ENCODE measurements at places on chromosomes 4 and X. TPM values are rescaled to one million over a fixed set of nuclear protein-coding genes. Genes with fewer than 3 reads are reported as not detected.

DNA sequence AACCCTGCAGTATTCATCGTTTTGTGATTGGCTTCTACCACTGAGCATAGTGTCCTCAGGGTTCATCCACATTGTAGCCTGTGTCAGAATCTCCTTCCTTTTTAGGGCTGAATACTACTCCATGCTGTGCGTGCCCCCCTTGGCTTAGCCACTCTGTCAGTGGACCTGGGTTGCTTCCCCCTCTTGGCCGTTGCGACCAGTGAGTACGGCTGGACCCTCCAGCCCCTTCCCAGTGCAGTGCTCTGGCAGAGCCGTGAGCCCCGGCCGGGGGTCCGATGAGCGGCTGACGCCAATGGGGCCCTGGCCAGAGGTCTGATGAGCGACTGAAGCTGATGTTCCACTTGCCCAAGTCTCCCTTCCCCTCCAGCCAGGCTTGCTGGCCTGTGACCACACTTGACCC lies 6.9 kb downstream of the BLOC1S4 start:
- no peak for DNase-seq
- H3K4me3 ChIP-seq, result no peak overlapping the region
- peaks cover 15% of the 10 kb centered on the region for H3K4me1 ChIP-seq
- H3K27ac ChIP-seq, result no peak overlapping the region

Gene AFM
- not detected for total RNA-seq

DNA sequence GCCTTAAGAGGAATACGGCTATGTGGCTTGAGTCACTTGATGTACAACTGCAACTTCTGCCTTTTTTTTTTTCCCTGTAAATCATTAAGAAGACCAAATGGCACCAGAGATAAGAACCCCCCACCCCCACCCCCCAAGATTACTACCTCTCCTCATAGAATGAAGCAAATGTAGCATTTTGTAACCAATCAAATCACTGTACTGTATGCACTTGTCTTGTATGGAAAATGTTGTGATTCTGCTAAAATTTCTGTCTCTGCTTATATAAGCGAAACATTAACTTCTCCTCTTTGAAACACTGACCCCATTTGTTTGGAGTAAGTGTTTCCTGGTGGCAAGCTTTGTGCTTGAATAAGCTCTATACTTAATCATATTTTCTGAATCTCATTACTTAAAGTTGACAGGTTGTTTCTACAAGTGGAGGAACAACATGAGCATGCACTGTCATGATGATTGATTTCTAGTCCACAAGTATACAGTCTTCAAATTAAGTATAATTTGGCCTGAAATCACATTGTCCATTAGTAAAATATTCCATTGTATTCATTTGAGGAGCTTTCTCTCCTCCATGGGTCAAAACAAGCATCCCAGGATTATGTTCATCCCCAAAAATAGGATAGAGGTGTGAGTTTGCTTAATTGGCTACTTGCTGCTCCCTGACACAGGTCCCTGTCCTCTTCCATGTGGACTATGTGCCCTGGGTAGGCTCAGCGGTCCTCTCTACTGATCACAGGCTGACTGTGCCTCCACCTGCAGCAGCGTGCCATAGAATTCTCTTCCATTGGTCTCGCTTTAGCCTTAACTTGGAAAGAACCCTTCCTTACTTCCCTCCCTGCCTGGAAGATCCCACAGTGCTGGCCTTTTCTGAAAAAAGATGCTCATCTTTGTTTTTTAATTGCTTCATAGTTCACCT lies 104.0 kb upstream of the BMP2K start:
- DNase-seq, result no peak
- peaks cover 3% of the 10 kb centered on the region for H3K4me1 ChIP-seq
- no peaks in the 10 kb centered on the region for H3K27me3 ChIP-seq
- H3K4me3 ChIP-seq, result no peak overlapping the region
- no peaks in the 10 kb centered on the region for H3K36me3 ChIP-seq

DNA sequence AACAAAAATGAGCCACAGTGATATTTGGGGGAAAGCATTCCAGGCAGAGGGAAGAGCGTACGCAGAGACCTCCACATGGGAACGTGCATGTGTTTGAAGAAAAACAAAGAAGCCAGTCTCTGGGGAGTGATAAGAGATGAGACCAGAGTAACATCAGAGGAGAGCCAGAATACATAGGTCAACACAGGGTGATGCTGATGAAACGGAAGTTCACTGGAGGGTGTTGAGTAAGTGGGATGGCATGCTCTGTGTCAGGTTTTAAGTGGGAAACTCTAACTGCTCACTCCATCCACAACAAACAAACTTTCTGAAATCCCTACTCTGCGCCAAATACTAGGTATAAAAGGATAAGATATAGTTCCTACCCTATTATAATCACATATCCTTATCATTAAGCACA lies 110.0 kb downstream of the ARHGAP6 start:
- H3K36me3 ChIP-seq, result no peaks in the 10 kb centered on the region
- H3K27me3 ChIP-seq, result no peaks in the 10 kb centered on the region
- H3K27ac ChIP-seq, result no peak overlapping the region

Gene COL4A5
- total RNA-seq, result 389 TPM

GRCh38 chr4:149113804-149114430 lies 671.7 kb upstream of the NR3C2 start:
- no peaks in the 10 kb centered on the region for H3K27me3 ChIP-seq
- H3K4me3 ChIP-seq, result no peak overlapping the region
- no peak overlapping the region for H3K27ac ChIP-seq
- no peak for DNase-seq
- H3K36me3 ChIP-seq, result no peaks in the 10 kb centered on the region

GRCh38 chr4:177862541-177863176 lies 420.4 kb upstream of the AGA start:
- H3K4me3 ChIP-seq, result no peak overlapping the region
- no peak overlapping the region for H3K27ac ChIP-seq
- no peaks in the 10 kb centered on the region for H3K36me3 ChIP-seq

GRCh38 chr4:144223661-144224060 lies 83.1 kb upstream of the GYPA start:
- H3K27me3 ChIP-seq, result no peaks in the 10 kb centered on the region
- DNase-seq, result no peak
- peaks cover 5% of the 10 kb centered on the region for H3K4me1 ChIP-seq
- no peaks in the 10 kb centered on the region for H3K36me3 ChIP-seq
- H3K27ac ChIP-seq, result no peak overlapping the region
- H3K4me3 ChIP-seq, result no peak overlapping the region

GRCh38 chrX:104330966-104331365 lies 76.2 kb upstream of the ESX1 start:
- no peak overlapping the region for H3K4me3 ChIP-seq
- H3K4me1 ChIP-seq, result no peaks in the 10 kb centered on the region
- H3K27me3 ChIP-seq, result no peaks in the 10 kb centered on the region
- no peaks in the 10 kb centered on the region for H3K36me3 ChIP-seq
- DNase-seq, result no peak

Gene DIPK2B
- not detected for total RNA-seq

DNA sequence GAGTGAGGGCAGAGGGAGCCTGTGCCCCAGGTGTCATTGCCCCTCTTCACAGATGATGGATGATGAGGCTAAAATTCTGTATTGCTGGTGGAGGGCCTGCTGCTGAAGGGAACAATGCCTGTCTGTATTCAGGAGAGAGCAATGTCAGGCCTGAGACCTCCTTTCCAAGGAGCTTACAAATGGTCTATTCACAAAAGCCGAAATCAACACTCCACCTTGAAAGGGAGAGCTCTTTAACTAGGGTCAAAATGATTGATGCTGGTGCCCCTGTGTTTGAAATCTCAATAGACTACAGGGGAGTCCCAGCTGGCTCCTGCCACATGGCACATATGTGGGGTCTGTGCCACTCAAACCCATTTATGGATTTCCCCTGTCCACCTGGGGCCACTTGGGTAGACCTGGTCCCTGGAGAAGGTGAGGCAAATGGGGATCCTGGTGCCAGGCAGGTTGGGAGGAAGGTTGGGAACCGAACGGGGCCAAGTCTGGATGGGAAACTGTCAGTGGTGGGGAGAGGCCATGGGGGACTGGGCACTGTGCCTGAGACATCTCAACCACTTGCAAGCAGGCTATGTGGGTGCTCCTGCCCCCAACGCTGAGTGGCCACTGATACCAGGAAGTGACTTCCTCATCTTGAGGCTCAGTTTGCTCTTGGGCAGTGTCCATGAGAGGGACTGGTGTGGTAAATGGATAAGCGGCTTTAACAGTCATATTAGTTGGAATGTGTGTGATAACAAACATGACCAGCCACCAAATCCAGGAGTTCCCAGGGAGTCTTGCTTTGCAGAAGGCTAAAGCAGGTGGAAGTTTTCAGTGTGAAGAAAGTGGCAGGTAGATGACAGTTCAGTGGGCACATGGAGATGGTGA lies 223.8 kb upstream of the PSAPL1 start:
- H3K4me3 ChIP-seq, result no peak overlapping the region
- H3K4me1 ChIP-seq, result peaks cover 5% of the 10 kb centered on the region
- DNase-seq, result no peak
- H3K36me3 ChIP-seq, result no peaks in the 10 kb centered on the region
- H3K27ac ChIP-seq, result no peak overlapping the region
- peaks cover 2% of the 10 kb centered on the region for H3K27me3 ChIP-seq

- peak overlapping the region; percentile 93 for H3K27ac ChIP-seq
- no peak overlapping the region for H3K4me3 ChIP-seq
- no peaks in the 10 kb centered on the region for H3K27me3 ChIP-seq
- DNase-seq, result no peak
- H3K4me1 ChIP-seq, result peaks cover 42% of the 10 kb centered on the region
- no peaks in the 10 kb centered on the region for H3K36me3 ChIP-seq
Observed at GRCh38 chr4:151540728-151541388, 131.9 kb downstream of the FHIP1A start.
